Naive thymus-derived CD4-positive, alpha-beta T cell (primary cell): ENCODE measurements at places on chromosomes 6 and 20. TPM values are rescaled to one million over a fixed set of nuclear protein-coding genes. Genes with fewer than 3 reads are reported as not detected.

GRCh38 chr20:2879146-2879545 lies 5.9 kb downstream of the PTPRA start:
- DNase-seq = no peak

DNA sequence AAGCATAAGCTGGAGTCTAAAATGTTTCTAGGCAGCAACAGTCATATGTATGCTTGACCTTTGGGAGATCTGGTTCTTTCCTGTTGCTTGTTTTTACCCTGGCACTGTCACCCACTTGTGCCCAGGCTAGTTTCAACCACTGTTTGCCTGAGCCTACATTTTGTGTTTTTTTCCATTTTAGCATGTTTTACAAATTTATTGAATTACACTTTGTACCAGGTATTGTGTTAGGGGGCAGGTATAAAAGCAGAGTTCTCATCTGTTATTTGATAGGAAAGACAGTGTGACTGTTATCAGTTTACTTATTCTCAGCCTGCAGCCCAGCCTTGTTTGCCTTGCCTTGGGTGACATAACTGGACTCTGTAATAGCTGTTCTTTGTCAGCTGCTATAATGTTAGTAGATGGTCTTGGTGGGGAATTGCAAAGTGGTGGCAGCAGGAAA lies 147.0 kb downstream of the CDKAL1 start:
- no peak for DNase-seq

- DNase-seq = no peak
Measured at GRCh38 chr6:44294832-44295791, 18.0 kb downstream of the AARS2 start.

Gene TENT5A
- 2.4 TPM for polyA plus RNA-seq
